ENCODE measurements at places on chromosomes 3 and 15.

DNA sequence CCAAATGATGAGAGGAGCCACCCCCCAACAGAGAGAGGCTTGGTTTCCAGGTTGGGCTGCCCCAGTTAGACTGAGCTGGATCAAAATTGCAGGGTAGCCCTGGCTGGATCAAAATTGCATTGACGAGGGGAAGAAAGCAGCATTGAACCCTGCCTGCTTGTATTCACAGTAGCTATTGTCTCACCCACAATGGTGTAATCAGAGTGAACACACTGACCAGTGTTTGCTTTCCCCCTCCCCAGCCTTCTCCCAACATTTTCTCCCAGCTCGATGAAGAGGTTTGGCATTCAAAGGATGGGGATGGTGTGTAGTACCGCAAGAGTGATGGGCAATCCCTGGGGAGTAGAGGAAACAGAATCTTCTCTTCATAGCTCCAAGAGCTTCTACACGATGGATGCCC lies 223.8 kb downstream of the ADAMTS9 start:
- no peak for DNase-seq

DNA sequence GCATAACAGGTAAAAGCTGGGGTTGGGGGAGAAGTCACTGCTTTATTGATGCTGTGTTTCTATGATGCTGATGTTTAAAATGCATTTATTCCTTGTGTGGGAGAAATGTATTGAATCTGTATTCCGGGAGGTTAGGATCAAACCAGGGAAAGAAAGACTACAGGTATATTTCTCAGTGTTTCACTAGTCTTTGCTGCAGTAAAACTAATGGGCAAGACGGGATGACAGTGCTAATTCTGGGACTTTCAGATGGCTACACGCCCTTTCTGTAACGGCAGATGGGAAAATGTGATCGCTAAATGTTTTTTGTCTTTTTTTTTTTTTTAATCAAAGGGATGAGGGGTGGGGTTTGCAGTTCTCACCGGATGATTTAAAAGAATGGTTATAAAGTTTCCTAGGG lies 393 bp downstream of the CNTN6 start:
- DNase-seq, result no peak

GRCh38 chr3:76021376-76021775 lies 236.0 kb upstream of the ZNF717 start:
- DNase-seq, result no peak

- DNase-seq, result peak; percentile 81
Observed at GRCh38 chr3:21913791-21914190, 162.8 kb upstream of the ZNF385D start.

DNA sequence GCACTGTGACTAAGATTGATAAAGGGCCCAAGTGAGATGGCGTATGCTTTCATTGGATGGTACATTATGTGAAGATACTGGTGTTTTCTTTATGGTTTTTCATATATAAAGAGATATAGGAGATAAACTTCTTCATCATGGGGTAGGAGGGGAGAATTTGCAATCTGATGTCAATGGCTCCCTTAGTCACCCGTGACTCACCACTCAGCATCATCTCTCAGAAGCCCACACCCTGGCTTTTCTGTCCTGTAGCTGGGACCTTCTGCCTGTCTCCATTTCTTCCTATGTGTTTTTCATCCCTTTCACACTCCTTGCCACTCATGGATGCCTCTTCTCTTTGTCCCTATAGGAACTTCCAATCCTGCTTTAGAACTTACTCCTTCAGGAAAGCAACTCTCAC lies 114.3 kb upstream of the SEMA6D start:
- DNase-seq, result no peak

- peak; percentile 29 for DNase-seq
Observed at GRCh38 chr15:25947323-25948314, 84.5 kb upstream of the ATP10A start.

GRCh38 chr3:144491333-144491732 lies 519.7 kb downstream of the DIPK2A start:
- no peak for DNase-seq

GRCh38 chr3:68103811-68104210 lies 449.4 kb upstream of the SUCLG2 start:
- no peak for DNase-seq

GRCh38 chr15:79170256-79170664 lies 79.7 kb upstream of the RASGRF1 start:
- DNase-seq, result peak; percentile 21

GRCh38 chr15:26877831-26878230 lies 11.0 kb downstream of the GABRA5 start:
- DNase-seq, result no peak

GRCh38 chr3:88046766-88047165 lies 12.0 kb downstream of the CGGBP1 start:
- DNase-seq, result no peak

GRCh38 chr3:100104817-100105413 lies 9.4 kb downstream of the FILIP1L start:
- DNase-seq, result no peak

DNA sequence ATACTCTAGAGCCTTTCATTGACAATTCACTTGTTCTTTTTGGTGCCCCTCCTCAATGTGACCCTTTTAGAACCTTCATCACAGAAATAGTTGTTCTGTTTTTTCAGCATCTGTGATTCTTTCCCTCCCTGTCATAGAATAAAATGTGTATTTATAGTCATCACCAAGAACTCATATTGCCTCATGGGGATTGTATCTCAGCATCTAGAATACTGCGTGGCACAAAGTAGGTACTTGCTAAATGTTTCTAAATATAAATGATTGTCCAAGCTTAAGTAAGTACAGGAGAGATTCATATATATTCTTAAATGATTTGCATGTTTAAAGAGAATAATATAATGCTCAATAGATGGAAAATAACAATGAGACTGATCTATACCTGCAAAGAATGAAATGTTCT lies 190.1 kb downstream of the FNDC3B start:
- DNase-seq, result no peak

GRCh38 chr3:123485551-123485950 lies 36.7 kb upstream of the ADCY5 start:
- DNase-seq, result no peak
